Hematopoietic multipotent progenitor cell (in vitro differentiated cells): ENCODE measurements at places on chromosomes 2 and 18. TPM values are rescaled to one million over a fixed set of nuclear protein-coding genes. Genes with fewer than 3 reads are reported as not detected.

LOXHD1 gene
- under 0.01 TPM for total RNA-seq

GRCh38 chr2:1414121-1414520 lies 858 bp downstream of the TPO start:
- no peak for DNase-seq

DNA sequence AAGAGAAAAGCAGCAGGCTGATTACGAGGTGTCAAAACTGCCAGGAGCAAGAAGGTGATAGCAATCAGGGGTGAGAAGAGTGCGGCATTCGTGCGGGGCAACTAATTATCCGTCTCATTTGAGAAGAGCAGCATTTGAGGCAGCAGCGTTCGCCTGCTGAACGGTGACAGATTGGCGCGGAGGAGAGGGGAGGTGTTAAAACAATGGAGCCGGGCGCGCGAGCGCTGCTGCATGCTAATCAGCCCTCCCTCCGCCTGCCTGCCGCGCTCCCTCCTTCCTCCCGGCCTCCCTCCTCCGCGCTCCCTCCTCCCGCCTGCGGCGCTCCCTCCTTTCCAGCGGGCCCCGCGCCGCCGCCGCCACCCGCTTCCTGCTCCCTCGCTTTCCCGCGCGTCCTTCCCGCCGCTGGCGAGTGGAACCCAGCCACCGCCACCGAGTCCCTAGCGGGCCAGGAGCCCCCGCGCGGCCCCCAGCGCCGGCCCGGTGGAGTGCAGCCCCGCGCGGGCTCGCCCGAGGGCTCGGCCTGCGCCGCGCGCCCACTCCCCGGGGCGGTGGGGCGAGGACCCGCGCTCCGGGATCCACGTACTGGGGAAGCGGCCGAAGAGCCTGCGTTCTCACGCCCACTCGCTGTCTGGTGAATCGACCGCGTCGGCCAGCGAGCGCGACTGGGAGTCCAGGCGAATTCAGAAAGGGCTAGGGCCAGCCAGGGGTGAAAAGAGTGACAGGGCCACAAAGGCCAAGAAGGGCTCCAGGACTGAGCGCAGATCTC lies 69.5 kb upstream of the PSMD14 start:
- peak; percentile 57 for DNase-seq

DNA sequence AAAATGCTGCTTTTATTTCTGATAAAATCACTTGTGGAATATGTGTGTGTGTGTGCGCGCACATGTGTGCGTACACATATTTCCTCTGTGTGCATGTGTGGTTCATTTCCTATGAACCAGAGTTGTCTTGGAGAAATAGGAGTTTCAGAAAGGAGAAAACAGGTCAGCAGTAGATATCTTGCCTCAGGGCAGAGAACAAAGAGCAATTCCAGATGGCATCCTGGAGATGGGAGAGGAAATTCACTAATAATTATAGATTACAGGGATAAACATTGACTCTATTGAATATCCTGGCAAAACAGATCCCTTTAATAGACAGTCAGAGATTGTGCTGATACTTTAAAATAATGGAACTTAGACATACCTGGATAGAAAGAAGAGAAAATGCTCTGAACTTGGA lies 298.0 kb downstream of the TRIB2 start:
- DNase-seq, result no peak

ERICH2 gene
- not detected for total RNA-seq

DNA sequence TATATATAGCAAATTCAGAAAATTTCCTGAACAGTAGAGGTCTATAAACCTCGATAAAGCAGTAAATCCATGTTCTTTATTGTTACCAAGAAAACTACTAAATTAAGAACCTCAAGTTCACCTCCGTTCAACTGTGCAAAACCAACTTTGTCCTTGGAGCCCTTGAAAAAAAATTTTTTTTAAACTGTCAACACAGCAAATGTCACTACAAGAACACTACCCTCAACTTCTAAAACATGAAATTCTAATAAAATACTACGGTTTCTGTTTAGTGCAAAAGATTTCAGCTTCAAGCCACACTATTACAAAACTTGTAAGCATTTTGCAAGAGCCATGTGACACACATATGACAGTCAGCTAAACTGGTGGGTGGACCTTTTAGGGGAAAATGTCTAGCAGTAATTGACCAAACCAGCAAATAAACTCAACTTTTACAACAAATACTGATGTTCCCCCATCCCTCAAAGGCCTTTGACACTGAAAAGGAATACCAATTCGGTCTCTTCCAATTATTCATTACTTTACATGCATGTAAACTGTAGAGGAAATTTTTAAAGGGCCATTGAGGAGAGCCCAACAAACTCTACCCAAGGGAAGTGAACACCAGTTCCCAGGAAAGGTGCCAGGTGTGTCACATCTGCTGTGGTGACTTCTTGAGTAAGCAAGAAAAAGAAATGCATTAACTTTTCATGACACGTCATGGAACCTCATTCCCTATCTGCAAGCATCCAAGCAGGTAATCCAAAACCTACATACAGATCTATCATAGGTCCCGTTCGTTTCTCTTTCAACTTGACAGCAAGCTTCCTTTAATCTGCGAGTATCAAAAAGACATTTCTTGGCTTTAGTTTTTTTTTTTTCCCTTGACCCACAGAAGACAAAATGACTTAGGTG lies 1.4 kb downstream of the RAB1A start:
- DNase-seq, result no peak

GRCh38 chr2:75342504-75343175 lies 143.3 kb upstream of the TACR1 start:
- DNase-seq, result no peak

MC4R gene
- total RNA-seq, result not detected

DNA sequence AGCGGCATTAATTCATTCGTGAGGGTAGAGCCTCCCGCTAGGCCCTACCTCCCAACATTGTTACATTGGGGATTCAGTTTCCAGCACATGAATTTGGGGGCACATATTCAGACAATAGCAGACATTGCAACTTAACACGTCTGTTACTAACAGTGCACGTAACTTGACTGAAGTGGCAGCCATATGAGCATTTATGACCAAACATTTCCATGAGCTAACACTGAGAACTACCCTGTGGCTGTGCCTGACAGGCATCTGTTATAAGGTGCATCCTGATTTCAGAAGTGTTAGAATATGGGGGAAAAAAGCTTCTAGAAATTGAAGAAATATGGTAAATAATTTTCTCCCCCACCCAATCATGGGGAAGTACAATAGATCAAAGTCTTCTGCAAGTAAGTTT lies 24.5 kb downstream of the MALT1 start:
- DNase-seq, result no peak

- peak; percentile 5 for DNase-seq
Observed at GRCh38 chr2:37500031-37500430, 155.6 kb downstream of the QPCT start.

GRCh38 chr2:130864830-130865800 lies 28.4 kb downstream of the ARHGEF4 start:
- DNase-seq, result peak; percentile 2

CNRIP1 gene
- total RNA-seq, result 40.7 TPM

DNA sequence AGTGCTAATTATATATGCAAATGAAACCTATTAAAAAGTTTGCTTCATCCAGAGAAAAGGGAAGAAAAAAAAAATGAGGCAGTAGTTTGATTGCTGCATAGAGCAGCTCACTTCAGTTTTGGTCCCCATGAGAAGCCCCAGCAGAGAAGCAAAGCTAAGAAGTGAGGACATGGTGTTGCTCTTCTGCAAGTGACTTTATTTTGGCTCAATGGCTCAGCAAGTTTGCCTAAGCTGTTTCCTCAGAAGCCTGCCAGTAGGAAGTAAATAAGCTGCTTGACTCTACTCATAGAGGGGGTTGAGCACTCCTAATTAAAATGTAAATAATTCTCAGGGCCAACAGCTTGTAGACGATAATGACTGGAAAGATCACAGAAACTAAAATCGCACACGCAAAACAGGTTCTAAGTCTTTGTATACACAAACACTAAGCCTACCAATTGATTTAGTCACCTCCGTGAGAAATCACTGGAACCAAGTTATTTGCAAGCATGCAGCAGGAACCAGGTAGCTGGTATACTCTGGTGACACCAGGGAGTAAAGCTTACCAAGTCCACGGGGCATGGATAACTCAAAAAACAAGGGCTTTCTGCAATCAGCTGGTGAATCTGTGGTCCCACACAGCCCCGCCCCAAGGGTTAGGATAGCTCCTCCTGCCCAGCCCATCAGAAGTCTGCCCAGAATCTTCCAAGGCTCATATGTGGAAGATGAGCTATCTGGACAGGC lies 39.7 kb upstream of the NABP1 start:
- no peak for DNase-seq

REEP1 gene
- total RNA-seq, result under 0.01 TPM

DNA sequence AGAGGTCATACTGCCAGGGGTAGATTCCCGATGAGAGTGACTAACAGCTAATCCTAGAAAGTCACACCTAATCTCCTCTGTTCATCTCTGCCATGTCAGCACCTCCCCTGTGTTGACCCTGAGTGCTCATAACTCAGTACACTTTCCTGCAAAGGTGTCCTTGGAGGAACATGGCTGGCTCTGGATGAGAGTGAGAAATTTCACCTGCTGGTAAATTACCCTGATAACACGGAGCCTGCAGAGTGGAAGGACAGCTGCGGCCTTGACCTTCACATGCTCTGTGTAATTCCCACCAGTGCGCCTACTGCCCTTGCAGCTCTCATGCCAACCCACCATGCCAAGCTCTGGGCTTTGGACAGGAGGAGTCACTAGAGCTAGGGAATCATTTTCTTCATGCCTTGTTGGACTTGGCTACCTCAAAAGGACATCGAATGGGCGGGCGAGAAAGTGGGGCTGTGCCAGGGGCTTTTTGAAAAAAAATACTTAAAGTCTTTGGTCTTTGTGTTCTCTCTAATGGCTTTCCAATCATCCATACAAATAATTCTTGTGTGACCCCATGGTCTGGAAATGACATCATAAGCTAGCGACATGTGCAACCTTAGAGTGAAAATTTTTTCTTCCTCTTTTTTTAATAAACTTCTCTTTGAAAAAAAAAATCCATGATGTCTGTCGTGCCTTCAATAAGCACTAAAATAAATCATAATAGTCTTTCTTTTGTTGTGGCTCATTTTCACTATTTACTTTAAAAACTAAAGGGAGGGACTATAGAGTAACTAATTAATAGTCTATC lies 319.9 kb downstream of the MYCN start:
- DNase-seq, result no peak

ANKRD29 gene
- under 0.01 TPM for total RNA-seq

ASIC4 gene
- 0.27 TPM for total RNA-seq
